ENCODE measurements at places on chromosomes 7 and 10.

- DNase-seq, result no peak
These were observed 13.8 kb downstream of the RET start for GRCh38 chr10:43090664-43091063.

DNA sequence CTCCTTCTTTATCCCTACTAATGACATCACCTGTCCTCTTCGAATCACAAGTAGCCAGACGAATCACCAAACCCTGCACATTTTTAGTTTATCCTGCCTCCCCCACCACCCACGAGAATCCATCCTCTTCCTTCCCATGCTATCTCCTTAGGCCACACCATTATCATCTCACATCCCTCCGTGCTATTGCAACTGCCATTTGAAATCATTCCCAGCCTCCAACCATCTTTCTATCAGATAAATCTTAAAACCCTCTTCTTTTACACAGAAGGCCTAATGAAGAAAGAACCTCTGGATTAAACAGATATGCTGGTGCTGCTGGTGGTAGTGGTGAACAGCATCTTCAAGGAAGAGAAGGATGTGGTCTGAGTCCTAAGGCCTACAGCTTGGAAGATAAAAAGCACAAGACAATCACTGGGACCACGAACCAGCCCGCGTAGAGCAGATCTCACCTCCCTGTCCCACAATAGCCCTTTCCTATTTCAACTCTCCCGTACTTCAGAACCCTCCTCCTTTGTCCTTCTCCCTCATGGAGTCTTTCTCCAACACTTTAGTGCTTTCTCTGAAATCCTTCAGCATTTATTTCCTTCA lies 403.1 kb downstream of the SFMBT2 start:
- DNase-seq, result no peak

GRCh38 chr7:11552676-11553296 lies 279.2 kb downstream of the THSD7A start:
- DNase-seq, result no peak

DNA sequence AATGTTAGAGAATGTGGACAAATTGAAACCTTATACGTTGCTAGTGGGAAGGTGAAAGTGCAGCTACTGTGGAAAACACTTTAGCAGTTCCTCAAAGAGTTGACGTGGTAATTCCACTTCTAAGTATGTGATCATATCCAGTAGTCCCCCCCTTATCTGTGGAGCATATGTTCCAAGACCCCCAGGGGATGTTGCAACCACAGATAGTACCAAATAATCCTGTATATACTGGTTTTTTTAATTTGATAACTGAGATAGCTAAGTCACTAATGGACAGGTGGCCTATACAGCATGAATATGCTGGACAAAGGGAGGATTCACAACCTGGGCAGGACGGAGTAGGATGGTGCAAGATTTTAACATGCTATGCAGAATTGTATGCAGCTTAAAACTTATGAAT lies 36.8 kb downstream of the PCGF5 start:
- no peak for DNase-seq

- no peak for DNase-seq
These were observed 6.5 kb downstream of the PTF1A start for GRCh38 chr10:23198610-23198939.

DNA sequence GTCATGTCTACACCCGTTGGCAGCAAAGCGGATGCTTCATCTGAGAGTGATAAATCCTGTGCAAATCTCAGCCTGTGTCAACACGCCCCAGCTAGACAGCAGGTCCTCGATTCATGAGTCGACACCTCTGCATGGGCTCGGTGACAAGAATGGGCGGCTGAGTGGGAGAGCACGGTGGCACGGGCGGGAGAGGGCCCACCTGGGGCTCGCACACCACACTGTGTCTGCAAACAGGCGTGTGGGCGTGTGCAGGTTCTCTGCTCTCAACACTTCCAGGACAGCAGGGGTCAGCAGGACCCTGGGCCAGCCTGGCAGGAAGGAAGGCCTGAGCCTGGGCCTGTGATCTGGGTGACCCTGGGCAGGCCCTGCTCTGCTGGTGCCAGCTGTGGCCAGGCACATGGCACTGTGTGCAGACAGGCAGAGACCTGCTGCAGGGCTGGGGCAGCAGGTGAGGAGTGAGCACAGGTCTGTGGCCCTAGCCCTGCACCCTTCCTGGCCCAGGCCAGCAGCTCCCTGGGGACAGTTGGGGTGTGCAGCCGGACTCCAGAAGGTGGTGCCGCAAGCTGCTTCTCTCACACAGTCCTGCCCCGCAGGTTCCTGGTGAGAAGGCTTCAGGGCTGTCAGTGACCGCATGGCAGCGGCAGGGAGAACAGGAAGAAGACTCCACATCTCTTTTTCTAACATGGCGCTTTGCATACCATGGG lies 216.4 kb downstream of the ELFN1 start:
- no peak for DNase-seq

DNA sequence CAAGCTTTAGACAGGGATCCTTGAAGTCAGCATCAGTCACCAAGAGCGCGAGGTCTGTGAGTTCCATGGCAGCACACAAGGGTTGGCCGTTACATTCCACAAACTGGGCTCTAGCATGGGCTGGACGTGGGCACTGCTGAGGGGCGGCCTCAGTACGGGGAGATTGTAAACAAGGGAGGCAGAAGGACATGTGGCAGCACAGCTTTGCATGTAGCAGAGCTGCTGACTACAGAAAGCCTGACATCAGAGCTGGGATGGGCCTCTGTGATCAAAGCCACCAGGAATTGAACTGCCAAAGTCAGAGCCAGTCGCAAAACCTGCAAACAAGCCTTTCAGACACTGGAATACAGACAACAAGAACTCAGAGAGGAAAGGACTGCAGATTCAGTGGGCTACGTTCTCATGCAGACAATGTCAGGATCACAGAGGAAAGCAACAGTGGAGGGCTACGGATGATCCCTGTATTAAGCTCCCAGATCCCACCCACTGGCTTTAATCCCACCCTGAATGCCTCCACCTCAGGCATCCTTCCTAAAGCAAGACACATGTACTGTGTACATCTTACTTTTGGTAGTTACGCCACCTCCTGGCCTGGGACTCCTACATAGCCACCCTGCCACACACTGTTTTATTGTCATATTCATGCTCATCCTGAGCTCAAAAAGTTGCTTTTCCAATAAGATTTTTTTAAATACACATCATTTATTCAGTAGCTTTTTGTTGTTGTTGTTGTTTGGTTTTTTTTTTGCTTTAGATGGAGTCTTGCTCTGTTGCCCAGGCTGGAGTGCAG lies 291.1 kb upstream of the IMMP2L start:
- no peak for DNase-seq

GRCh38 chr10:50592961-50593418 lies 30.8 kb downstream of the SGMS1 start:
- DNase-seq, result no peak

GRCh38 chr10:26781797-26782196 lies 79.0 kb downstream of the ABI1 start:
- DNase-seq, result no peak

- DNase-seq, result no peak
These were observed 874 bp upstream of the BAMBI start for GRCh38 chr10:28676326-28676967.
